ENCODE measurements at places on chromosomes 12 and 14.

DNA sequence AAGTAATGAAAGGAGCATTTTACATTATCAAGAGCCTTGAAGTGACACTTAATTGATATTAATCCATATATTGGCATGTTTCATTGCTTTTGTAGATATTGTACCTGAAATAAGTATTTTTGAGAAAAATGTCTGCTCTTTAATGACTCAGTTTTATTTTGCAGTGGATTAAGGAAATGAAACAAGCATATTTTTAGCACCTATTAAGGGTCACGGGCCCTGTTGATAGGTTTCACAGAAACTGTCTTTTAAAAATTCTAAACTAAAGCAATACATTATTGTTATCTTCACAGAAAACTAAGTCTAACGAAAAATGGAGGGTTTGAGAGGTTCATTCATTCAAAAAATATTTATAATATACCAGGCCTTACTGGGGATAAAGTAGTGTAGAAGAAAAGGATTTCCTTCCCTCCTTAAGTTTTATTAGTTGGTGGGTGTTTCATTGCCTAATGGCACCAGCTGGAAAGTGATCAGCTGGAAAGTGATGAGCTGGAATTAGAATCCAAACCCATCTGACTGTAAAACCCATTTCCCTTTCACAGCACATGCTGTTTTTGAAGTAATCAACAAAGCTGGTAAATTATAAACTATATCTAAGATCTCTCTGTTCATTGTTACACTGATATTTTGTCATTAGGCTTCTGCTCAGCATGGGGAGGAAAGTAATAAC, 54.2 kb downstream of the PTPRQ start:
- DNase-seq, result no peak

GRCh38 chr12:14505626-14506596, 61.8 kb downstream of the PLBD1 start:
- DNase-seq, result no peak

- DNase-seq, result no peak
Measured at GRCh38 chr12:121403721-121404120, 3.8 kb downstream of the RNF34 start.

- no peak for DNase-seq
Measured at GRCh38 chr14:92539875-92540274, 26.3 kb downstream of the RIN3 start.

GRCh38 chr14:86020841-86021240, 490.9 kb downstream of the FLRT2 start:
- DNase-seq, result no peak

DNA sequence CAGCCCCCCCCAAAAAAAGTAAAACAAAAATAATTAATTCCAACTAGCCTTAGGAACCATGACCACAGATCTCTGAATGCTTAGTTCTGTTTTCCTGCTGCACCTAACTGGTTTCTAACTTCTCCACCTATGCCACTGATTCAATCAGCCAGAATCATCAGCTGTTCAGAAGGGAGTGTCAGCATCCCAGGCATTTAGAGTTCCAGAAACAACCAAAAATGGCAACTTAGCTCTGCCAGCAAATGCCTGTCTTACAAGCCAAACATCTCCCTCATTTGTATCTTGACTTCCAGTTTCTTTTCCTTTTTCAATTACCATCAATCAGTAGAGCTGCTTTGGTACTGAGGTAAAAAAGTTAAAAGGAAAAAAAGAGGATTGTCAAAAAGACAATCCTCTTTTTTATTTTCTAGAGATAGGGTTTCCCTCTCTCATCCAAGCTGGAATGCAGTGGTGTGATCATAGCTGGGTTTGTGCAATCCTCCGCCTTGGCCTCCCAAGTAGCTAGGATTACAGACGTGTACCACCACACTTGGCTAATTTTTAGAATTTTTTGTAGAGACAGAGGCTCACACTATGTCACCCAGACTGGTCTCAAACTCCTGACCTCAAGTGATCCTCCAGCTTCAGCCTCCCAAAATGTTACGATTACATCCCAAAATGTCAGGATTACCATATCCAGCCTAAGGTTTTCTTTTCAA, 45.2 kb upstream of the ISM2 start:
- DNase-seq, result no peak

GRCh38 chr12:122959566-122960192, 6.6 kb downstream of the ABCB9 start:
- DNase-seq, result no peak

DNA sequence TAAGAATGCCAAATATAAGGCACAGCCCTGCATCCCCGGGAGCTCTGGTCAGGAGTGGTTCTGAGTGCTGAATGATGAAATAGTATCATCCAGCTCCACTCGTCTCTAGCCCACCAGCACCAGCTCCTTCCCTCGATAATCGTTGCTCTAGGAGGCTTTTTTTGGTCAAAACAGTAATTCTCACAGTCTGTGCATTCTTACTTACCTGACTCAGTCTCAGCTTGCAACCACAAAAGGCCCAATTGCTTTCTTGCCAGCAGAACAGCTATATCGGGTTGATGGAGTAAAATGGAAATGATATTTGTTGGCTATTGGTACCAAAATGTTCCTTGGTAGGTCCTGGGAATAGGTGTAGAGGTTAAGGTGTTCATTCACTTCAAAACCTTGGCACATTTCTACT, 94.8 kb downstream of the BMP4 start:
- DNase-seq, result no peak

GRCh38 chr12:104502638-104503037, 45.9 kb downstream of the CHST11 start:
- no peak for DNase-seq

GRCh38 chr12:124603831-124604251, 36.4 kb upstream of the NCOR2 start:
- no peak for DNase-seq

DNA sequence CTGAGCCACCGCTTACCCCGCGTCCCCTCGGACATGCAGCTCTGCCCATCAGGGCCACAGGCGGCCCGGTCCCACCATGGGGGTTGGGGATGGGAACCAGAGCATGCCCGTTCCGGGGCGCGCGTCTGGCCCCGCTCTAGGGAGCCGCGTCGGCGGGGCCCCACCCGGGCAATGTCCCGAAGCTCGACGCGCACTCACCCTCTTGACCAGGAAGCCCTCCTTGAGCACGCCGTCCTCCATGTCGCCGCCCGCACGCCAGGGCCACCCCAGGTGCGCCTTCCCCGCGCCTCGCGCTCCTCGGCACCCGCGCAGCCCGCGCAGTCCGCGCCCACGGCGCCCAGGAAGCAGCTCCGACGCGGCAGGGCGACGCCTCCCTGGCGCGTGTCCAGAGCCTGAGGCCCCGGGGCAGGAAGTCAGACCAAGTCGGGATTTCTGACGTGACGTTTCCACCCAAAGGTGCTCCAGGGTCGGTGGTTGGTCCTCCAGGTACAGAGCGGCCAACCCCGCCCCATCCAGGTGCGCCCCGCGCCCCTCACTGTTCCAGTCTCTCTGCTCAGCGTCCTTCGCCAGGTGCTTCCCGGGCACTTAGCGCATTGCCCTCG, at the start of gene PLEK2:
PLEK2 (minus strand) TSS at position 346 of the 602 bp plus-strand sequence; CDS start at position 240, 106 bp downstream.
- DNase-seq, result no peak

DNA sequence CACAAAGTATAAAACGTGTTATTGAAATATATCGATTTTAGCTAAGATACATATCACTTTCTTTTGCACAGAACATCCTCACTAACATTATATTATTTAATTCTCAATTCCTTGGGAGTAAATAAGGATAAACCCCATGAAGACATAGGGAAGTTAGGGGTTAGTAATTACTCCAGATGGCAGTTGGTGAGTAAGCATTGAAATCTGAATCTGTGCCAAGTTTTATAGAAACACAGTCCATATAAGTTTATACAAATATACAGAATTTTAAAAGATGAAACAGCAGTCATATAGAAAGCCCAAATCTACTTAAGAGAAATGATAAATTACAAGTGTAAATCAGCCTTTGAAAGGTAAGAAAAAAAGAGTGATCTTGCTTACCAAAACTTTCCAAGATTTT, 200.4 kb upstream of the SYT10 start:
- DNase-seq, result no peak

DNA sequence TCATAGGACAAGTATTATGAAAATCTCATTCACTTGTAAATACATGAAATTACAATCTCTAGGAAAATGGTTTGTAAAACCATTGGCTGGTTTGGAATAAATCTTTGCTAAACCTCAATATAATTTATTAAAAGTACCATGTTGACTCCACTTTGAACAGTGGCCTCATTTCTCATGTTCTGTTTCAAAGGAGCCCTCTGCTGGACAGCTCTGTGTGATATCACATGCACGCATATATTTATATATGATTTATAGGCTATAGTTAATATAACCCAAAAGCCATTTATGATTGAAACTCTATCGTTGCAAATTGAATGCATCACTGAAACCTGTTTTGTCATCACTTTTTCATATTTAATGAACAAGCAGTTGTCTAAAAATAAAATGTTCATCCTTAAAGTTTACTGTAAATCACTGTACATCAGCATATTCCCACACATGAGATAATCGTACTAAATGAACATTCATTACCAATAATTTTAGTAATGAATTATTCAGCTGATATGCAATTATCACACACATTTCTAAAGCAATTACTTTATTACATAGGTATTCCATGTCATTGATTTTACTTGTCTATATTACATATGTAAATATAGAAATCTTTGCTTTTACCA, 493.8 kb downstream of the NPAS3 start:
- peak; percentile 1 for DNase-seq

All from AG09309 (cell line).